ENCODE measurements at places on chromosomes 4 and X. TPM values are rescaled to one million over a fixed set of nuclear protein-coding genes. Genes with fewer than 3 reads are reported as not detected.

Gene PSAPL1
- not detected for total RNA-seq

Gene RNF4
- 32.1 TPM for total RNA-seq

Gene RPL9
- 5,379 TPM for total RNA-seq

- H3K27ac ChIP-seq: no peak overlapping the region
- DNase-seq: no peak
Observed at GRCh38 chrX:46574774-46575381, 1.3 kb downstream of the CHST7 start.

DNA sequence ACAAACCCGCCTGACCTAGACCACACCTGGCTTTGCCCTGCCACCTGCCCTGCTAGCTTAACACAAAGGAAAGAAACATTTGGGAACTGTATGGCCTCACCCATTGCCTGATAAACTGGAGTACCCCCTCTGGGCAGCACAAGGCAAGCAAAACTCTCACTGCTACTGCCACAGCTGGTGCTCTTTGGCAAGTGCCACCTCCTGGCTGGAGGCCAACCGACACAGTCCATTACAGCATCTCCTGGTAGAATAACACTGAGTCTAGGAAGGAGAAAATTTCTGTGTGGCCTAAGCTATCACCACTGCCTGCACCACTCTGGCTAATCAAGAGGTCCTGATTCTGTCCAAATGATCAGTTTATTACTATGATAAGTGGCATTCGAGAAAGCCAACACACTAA lies 18.9 kb upstream of the SPANXN3 start:
- no peak overlapping the region for H3K27ac ChIP-seq
- H3K4me1 ChIP-seq: peaks cover 6% of the 10 kb centered on the region
- no peak overlapping the region for H3K4me3 ChIP-seq

DNA sequence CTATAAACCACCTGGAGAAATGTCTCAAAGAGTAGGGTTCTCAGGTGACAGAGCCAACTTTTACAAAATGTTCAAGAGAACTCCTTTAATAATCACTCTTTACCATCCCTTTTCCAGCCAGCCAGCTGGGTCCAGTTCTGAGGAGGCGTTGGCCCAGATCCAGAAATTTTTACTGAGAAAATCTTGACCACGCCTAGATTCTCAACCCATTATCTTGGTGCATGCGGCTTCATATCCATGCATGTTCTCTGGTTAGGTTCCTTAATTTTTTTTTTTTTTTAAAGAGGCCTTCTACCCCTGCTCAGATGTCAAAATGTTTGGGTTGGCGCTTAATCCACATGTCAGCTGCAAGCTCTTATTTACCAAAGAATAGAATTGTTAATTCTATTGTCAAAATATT lies 12.0 kb upstream of the MAP7D2 start:
- no peak overlapping the region for H3K4me3 ChIP-seq
- DNase-seq: peak; percentile 8
- no peaks in the 10 kb centered on the region for H3K4me1 ChIP-seq
- H3K27me3 ChIP-seq: no peaks in the 10 kb centered on the region
- H3K36me3 ChIP-seq: peaks cover 18% of the 10 kb centered on the region

DNA sequence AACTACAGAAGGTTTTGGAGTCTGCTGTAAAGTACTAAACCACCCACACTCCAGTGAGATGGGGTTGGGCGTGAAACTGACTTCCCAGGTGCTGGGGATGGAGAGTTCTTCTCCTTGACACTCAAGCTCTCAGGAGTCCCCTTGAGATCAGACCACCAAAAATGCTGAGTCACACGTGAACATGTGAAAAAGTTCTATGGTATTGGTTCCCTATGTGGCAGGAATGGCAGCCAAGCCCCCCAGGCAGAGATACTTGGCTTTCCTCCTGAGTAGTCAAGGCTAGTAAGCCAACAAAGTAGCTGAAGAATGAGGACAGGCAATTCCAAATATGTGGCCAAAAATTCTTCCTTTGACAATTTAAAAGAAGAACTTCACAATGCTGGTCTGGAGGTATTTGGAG lies 222.0 kb upstream of the ADAMTS3 start:
- no peaks in the 10 kb centered on the region for H3K27me3 ChIP-seq
- no peak for DNase-seq
- no peaks in the 10 kb centered on the region for H3K36me3 ChIP-seq
- no peaks in the 10 kb centered on the region for H3K4me1 ChIP-seq
- no peak overlapping the region for H3K4me3 ChIP-seq
- H3K27ac ChIP-seq: no peak overlapping the region

GRCh38 chr4:168321006-168321405 lies 2.5 kb upstream of the DDX60 start:
- peaks cover 2% of the 10 kb centered on the region for H3K36me3 ChIP-seq
- peaks cover 7% of the 10 kb centered on the region for H3K4me1 ChIP-seq
- no peaks in the 10 kb centered on the region for H3K27me3 ChIP-seq

- H3K4me3 ChIP-seq: no peak overlapping the region
- no peaks in the 10 kb centered on the region for H3K27me3 ChIP-seq
- H3K36me3 ChIP-seq: no peaks in the 10 kb centered on the region
Observed at GRCh38 chr4:100042711-100043110, 92.6 kb upstream of the H2AZ1 start.
